Caco-2 (cell line): ENCODE measurements at places on chromosomes 7 and 10.

DNA sequence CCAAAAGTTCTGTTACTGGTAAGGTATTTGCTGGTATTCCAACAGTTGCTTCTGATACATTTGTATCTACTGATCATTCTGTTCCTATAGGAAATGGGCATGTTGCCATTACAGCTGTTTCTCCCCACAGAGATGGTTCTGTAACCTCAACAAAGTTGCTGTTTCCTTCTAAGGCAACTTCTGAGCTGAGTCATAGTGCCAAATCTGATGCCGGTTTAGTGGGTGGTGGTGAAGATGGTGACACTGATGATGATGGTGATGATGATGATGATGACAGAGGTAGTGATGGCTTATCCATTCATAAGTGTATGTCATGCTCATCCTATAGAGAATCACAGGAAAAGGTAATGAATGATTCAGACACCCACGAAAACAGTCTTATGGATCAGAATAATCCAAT, 131.0 kb downstream of the AASS start:
- DNase-seq: no peak

- DNase-seq: peak; percentile 65
Measured at GRCh38 chr10:133260895-133261725, 15.6 kb downstream of the ADAM8 start.

- peak; percentile 11 for DNase-seq
Measured at GRCh38 chr7:69907720-69908119, 309.4 kb downstream of the AUTS2 start.

- DNase-seq: no peak
Measured at GRCh38 chr10:110446954-110447608, 50.6 kb upstream of the DUSP5 start.

GRCh38 chr7:24802300-24802699, 45.0 kb upstream of the GSDME start:
- no peak for DNase-seq

DNA sequence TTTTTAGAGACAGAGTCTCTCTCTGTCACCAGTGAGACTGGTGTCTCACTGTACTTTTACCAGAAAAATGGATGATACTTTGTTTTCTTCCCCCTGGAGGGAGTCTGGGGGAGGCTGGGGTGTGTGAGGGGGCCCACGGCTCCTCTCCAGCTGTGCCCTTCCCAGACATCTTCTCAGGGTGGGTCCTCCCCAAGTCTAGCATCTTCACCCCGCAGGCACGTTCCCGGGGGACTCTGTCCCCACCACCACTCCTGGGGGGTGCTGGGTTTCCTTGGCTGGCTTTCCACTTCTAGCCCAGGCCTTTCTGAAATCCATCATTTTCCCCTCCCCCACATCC, 61.8 kb upstream of the MKRN1 start:
- no peak for DNase-seq

DNA sequence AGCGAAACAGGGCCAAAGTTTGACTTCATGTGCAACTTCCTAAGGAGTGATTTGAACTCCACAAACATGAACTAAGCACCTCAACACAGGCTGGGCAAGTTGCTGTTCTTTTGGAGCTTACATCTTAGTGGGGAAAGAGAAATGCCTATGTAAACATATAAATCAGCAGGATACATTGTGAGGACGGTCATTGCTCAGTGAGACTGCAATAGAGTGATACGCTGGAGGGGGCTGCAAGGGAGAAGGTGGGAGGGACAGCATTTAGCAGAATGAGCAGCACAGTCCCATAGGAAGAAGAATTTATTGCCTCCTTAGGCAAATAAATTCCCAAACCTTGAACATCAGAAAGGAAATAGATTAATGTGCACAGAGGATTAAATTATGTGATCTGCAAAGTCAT, 90.0 kb downstream of the EGFR start:
- DNase-seq: no peak

- no peak for DNase-seq
Measured at GRCh38 chr7:115038158-115038557, 116.3 kb downstream of the MDFIC start.

DNA sequence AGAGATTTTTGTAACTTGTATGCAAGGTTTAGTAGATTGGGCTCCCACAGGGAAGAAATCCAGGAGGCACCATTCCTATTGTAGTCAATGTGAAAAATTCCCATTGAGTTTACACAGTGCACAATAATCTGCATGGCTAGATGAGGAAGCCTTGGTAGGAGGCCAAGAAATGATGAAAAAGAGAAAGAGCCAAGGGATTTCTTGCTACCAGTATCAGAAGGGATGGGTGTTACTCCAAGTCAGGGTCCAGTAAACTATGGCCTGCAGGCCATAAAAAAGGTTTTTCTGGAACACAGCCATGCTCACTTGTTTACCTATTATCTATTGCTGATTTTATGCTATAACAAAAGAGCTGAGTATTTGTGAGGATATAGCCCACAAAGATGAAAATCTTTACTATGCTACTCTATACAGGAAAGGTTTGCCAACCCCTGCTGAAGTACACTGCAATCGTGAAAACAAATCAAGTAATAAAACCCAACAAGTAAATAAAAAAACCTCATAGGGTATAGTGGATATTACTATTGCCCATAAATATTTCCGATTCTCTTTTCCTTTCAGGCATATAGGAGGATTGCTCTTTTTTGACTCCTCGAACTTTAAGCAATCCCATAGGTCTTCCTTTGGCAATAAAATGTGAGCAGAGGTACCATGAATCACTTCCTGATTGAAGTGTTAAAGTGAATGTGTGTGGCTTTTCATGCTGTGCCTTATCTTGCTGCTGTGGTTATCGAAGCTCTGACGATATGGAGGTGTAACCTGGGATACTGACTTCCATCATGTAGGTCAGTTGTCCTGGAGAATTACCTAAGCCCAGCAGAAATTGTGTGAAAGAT, 256.3 kb upstream of the MAGI2 start:
- no peak for DNase-seq

DNA sequence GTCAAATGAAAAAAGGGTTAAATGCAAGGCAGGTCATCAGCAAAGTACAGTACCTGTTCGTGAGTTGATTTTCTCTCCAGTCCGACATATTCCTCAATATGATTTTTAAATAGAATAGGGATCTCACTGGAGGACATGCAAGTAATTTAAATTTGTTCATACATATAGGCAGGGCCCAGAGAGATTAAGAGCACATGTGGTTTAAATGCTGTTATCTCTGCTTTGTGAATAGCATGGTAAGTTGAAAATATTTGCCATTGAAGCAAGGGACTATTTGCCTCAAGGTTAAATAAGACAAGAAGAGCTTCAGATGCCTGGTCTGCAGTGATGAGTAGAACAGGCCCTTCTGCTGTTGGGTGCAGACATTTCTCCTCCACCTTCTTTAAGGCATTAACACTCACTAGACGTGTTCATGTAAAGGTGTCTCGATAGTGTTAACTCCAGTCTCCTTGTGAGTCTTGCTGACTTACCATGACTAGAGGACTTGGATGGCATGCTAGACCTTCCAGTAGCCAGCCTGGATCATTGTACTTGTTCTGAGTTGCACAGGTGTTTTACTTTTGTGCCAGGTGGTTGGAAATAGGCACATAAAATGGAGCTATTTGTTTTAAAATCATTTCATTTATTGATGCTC, 15.6 kb upstream of the AKR1C3 start:
- no peak for DNase-seq

DNA sequence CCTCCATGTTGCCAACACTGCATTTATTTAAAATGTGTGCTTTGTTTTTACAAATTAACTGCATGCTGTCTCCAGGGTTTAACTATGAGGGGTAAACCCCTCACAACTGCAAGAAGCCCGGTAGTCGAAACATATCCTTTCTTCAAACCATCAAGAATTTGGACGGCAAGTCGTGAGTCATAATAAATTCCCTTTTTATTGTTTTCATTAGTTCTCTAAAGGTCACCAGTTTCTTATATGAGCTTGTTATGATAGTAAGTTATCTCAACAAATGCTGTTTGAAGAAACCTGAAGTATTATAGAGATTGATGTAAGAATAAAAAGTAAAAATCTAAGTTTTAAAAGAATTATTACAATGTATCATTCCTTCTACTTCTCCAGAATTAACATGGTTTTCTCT, 12.2 kb upstream of the FIGNL1 start:
- no peak for DNase-seq

DNA sequence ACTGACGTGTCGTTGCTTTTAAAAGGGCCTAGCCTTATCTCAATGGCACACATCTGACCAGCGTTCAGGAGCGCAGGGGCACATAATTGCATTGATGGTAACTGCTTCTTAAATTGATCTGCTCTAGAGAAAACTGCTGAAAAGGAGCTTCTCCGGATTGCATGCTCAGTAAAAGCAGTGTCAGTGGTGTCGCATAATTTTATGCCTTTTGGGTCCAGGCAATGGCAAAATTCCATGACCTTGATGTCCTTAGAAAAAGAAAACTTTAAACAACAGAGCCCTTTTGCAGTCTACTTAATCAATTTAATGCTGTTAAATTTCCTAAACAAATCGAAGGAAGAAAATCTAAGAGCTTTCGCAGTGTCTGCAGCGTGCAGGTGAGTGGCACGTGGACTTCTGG, 75.7 kb downstream of the PTPRE start:
- no peak for DNase-seq

GRCh38 chr10:586151-586550, 103.3 kb downstream of the DIP2C start:
- no peak for DNase-seq

GRCh38 chr10:35451151-35452016, 115.1 kb downstream of the CCNY start:
- no peak for DNase-seq

DNA sequence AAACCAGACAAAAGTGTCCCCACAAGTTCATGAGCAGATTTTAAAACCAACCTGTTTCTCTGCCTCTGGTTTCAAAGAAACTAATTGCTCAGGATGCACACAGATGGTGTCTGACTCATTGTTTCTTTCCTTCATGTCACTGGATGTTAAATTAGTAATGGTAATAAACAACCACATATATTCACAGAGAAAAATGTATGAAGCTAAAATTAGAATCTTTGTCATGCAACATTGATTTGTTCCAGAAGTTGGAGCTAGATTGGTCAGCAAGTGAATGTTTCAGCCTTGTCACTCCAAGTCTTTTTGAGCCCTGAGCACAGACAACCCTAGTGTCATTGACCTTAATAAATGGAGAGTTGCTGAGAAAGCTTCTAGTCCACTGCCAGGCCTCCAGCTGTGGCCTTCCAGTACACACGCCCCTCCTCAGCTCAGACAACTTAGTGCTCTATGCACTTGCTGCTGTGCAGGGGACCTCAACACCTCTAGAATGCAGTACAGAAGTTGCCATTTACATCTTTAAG, 175.9 kb downstream of the CCDC71L start:
- DNase-seq: no peak

GRCh38 chr10:73506491-73506890, 10.7 kb upstream of the PPP3CB start:
- no peak for DNase-seq

- DNase-seq: no peak
Measured at GRCh38 chr10:3848005-3848774, 63.2 kb upstream of the KLF6 start.

GRCh38 chr10:3848775-3849635, 64.0 kb upstream of the KLF6 start:
- no peak for DNase-seq

DNA sequence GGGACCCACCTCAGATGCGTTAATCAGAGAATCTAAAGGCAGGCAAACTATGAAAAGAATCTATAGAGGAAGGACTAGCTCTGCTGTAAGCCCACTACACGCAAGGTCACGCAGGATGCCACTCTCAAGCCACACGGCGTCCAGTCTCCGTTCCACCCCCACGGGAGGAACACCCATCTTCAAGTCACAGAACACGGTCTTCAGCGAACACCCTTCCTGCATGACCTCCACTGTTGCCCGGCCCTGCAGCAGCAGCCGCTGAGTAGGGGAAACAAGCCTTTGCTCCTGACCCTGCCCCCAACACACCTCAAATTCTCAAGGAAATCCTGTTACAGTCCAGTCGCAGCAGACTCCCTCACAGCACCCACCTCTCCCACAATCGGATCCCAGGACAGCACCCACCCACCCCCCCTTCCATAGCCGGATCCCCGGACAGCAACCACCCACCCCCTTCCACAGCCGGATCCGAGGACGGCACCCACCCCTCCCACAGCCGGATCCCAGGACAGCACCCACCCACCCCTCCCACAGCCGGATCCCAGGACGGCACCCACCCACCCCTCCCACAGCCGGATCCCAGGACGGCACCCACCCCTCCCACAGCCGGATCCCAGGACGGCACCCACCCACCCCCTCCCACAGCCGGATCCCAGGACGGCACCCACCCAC, 133.7 kb downstream of the DIP2C start:
- DNase-seq: no peak

GRCh38 chr10:97277551-97277950, 14.9 kb downstream of the ARHGAP19 start:
- DNase-seq: no peak

DNA sequence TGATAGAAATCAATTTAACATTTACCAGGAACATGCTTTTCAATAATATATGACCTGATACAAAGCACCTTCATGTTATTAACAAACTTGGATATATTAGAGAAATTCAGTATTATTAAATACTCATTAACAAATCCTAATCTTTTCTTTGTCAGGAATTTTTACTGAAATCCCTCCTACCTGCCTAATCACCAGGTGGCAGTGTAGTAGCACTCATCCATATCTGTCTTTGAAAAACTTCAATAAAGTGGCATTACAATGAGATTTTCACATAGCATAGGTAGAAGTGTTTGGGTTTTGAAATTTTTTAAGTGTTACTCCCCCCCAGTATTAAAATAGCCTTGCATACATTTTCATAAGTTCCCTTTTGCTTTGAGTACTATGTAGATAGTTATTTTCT, 1246.6 kb upstream of the LRRN3 start:
- peak; percentile 37 for DNase-seq

GRCh38 chr10:26689399-26689798, 8.1 kb upstream of the PDSS1 start:
- no peak for DNase-seq

- DNase-seq: no peak
Measured at GRCh38 chr10:64112701-64113355, 591.6 kb downstream of the REEP3 start.

DNA sequence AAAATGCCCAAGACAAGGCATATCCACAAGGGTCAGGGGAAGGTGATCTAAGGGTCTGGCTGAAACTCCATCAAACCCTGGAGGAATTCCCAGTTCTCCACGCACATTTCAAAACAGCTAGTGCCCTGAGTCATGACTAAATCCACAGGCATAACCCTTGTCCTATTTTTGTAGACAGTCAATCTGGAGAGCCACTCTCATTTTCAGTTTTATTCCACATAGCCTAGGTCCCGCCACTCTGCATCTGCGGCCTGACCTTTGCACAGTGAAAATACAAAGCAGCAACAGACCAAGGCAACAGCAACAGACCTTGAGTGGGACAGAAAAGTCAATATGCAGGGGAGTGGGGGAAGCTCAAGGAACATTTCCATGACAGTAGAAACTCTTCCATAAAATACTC, 201.4 kb upstream of the NPVF start:
- no peak for DNase-seq

DNA sequence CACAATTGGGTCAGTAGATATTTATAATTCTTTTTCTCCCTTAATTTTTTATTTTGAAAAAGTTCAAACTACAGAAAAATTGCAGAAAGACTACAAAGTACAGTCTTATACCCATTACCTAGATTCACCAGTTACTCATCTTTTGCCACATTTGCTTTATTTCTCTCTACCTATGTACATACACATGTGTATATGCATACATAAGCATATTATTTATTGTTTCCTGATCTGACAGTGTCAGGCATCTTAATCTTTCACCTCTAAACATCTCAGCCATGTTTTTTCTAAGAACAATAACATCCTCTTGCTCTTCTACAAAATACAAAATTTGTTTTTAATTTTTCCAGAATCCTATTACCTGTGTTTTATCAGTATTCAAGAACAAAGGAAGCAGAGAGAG, 68.4 kb upstream of the OIT3 start:
- DNase-seq: no peak
